ENCODE measurements at places on chromosomes 3 and 15. TPM values are rescaled to one million over a fixed set of nuclear protein-coding genes. Genes with fewer than 3 reads are reported as not detected.

Gene CCDC9B
- total RNA-seq, result 55.9 TPM

- H3K27me3 ChIP-seq, result no peaks in the 10 kb centered on the region
- DNase-seq, result no peak
- no peaks in the 10 kb centered on the region for H3K36me3 ChIP-seq
Observed at GRCh38 chr15:48451241-48451640, 120.0 kb downstream of the DUT start.

DNA sequence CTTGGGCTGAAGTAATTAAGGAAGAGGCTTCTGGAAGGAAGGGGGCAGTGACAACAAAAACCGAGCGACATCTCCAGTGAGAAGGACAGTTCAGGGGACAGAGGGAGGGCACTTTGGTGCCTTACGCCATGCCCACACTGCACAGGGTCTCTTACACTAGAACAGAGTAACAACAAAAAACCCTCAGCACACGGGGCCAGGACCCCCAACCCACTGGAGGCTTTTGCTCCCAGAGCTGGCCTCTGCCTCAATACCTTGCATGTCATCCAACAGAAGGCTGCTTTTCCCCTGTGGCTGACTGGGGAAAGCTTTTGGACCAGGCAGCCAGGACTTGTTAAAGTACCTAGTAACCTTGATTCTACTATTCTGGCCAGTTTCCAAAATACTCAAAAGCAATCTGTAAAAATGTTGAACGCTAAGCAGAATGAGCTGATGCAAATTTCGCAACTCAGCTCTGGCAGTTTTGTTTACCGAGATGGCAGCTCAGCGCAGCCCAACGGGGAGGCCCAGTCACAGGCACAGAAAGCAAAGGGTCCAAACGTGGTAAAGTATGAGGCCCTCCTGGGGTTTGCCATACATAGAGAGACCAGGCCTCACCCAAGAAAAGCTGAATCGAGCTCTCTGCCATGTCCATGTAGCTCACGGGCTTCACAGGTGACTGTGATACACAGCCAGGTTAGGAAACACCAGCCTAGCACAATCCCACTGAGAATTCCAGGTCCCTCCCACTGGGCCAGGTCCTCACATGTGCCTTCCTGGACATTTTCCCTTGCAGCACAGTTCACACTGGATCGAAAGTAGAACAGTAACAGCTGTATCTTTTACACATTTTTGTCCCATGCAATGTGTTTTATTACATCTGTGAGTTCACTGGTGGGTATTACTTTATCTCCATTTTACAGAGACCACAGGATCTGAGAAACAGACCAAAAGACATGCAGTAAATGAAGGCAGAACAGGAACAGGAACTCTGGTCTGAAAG lies 6.0 kb downstream of the CHCHD4 start:
- no peaks in the 10 kb centered on the region for H3K36me3 ChIP-seq
- no peak for DNase-seq
- H3K27ac ChIP-seq, result no peak overlapping the region

GRCh38 chr3:155869691-155870090 lies 759 bp upstream of the GMPS start:
- H3K36me3 ChIP-seq, result no peaks in the 10 kb centered on the region
- H3K27me3 ChIP-seq, result no peaks in the 10 kb centered on the region
